ENCODE measurements at places on chromosomes 5 and 9.

- DNase-seq: peak; percentile 12
These were observed 223.0 kb upstream of the NUDT12 start for GRCh38 chr5:103785569-103785968.

DNA sequence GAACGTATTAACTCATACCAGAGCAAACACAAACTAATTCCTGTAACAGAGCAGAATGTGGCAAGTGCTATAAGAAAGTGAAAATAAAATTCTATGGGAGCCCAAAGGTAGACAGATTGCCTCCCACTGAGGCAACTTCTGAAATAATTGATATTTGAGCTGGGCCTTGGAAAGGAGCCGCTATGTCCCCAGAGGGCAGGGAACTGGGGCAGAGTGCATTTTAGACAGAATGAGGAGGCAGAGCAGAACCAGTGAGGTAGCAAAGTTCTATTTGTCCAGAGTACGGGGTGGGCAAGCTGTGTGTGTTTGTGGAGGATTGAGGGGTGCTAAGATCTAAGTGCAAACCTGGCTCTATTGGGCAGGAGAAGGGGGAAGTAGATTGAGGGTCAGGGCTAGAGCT is 19.8 kb downstream of the CDO1 start:
- no peak for DNase-seq

- DNase-seq: peak; percentile 26
These were observed 50.2 kb downstream of the MED10 start for GRCh38 chr5:6328173-6328572.

DNA sequence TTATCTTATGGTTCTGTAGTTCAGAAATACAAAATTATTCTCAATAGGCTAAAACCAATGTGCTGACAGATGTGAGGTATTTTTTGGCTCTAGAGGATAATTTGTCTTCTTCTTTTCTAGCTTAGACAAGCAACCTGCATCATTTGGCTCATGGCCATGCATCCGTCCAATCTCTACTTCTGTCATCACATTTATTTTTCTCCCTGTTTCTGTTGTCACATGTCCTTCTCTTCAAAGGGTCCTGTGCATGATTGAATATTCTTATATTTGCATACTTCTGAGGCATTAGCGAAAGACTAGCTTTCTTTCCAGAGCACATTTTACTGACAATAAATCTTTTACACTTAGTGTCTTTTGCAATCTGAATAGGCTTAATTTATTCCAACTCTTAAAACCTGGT is 564.7 kb downstream of the CDH10 start:
- DNase-seq: no peak

DNA sequence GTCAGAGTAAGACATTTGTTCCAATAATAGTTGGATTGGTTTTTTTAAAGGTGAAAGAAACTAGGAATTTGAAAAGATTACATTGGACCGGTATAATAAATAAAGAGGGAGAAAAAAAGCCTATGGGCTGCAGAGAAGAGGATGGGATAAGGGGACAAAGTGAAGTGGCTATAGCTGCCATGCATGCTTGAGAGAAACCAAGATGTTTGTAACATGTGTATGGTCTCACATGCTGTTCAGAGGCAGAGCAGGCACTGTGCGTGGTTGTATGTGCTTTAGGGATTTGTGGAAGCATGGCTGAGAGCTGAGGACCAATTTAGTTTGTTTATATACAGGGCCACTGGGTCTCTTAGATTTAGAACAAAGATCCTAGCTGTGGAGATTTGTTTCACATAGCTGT is 32.7 kb downstream of the LNPEP start:
- no peak for DNase-seq

DNA sequence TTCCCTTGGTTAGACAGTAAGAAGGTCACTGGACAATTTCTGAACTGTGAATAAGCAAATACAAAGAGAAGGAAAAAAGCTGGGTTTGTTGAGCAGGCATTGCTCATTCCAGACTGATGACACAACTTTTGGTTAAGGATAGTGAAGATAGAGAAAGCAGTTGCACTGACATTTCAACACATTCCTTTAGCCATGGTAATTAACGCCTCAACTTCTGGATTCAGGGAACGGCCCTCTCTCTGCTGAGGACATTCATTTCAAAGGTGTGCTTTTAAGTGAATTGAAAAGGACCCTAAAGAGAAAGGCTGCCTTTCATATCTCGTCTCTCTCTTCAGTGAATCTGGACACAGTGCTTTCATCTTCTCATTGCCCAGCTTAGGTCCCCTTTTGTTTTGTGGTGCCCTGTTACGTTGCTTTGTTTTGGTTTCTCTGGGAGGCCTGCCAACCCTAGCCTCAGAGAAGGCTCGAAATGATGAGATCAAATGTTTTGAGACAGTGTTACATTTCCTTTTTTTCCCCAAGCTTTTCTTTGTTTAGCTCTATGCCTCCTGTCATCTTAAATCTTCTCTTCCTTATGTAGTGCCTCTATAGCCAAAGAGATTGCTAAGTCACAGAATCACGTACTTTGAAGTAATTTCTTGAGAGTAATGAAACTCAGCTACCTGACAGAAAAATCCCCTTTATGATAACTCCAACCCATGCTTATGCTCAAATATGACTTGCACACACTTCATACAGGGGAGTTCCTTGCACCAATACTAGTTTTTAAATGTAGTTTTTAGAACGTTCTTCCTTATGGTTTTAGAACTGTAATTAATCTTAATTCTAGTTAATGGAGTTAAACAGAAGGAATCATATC is 94.4 kb upstream of the IFNE start:
- peak; percentile 94 for DNase-seq
